Activated T-cell treated with anti-CD3 and anti-CD28 coated beads, Interleukin-2, amount 50 U/mL, for 72 hours (primary cell): ENCODE measurements at places on chromosomes 6 and 20. TPM values are rescaled to one million over a fixed set of nuclear protein-coding genes. Genes with fewer than 3 reads are reported as not detected.

DNA sequence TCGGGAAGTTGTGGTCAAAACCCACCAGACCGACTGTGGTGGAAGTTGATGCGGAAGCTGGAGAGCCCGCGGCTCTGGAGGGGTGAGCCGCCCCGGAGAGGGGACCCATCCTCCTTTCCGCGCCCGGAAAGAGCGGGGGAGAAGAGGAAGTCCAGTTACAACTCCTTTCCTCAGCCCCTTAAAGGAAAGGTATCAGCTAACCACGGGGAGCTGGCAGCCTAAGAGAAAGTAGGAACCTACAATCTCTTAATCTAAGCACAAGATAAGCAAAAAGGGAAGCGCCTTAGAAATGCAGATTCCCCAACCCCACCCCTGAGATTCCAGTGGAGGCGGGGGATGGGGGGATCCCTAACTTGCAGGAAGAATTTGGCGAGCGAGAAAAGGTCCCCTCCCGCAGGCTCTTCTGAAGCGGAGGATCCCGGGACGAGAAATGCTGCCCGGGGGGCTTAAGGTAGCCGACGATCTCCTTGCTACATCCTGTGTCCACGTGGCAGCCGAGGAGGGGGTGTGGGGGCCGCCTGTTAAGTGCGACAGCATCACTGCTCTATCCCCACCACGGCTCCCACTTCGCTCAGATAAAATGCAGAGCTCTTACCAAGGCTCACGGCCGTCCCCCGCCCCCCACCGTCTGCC is 87.5 kb downstream of the ZFP64 start:
- peak; percentile 8 for DNase-seq

DNA sequence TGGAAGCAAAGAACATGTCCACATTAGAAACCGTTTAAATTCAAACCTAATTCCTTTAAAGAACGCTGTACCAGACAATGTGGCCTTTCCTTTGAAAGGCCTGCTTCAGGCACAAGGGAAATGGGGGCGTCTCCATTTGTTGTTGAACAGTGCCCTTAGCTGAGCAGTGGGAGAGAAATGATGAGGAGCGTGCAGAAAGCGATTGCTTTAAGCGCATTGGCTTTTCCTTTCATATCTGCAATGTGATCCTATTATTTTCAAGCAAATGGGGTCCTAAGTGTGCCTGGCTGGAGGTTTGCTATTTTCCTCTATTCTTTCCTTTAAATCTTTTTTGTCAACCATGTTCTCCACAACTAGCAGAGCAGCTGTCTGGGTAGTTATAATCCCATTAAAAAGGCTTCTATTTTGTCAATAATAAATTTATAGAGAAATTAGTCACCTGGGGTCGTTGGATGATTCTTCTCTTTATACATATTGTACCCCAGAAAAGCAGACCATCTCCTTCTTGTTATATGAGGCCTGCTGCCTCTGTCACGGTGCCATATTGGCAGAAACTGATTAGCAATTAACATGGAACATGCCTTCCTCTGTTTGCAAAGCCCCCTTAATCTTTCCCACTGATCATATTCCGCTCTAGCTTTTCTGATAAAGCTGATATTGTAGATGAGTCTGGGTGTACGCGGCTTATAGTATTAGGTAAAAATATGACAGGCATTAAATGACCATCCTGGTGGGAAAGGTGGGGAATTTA is 151.1 kb upstream of the JAG1 start:
- no peak for DNase-seq

DNA sequence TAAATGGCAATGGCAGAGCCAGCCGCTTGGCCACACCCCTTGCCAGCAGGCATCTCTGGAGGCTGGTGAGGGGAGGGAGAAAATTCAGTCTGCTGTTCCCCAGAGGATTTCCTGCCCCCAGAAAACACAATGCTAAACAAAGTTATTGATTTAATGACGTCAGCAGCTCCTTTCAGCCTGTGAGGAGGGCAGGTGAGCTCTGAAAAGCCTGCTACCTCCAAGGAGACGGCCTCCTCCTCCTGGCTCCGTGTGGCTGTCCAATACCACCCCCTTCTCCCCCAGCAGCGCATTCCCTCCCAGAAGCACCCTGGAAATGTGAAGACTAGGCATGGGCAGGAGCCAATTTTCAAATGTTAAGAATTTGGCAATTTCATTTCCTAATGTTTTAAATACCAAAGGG is 393.1 kb downstream of the ZFAND3 start:
- DNase-seq: no peak

- DNase-seq: no peak
Observed at GRCh38 chr6:74087899-74088298, 391.9 kb downstream of the CD109 start.

Gene SLC4A11
- total RNA-seq: 1.9 TPM

Gene SNAI1
- total RNA-seq: 1.3 TPM

DNA sequence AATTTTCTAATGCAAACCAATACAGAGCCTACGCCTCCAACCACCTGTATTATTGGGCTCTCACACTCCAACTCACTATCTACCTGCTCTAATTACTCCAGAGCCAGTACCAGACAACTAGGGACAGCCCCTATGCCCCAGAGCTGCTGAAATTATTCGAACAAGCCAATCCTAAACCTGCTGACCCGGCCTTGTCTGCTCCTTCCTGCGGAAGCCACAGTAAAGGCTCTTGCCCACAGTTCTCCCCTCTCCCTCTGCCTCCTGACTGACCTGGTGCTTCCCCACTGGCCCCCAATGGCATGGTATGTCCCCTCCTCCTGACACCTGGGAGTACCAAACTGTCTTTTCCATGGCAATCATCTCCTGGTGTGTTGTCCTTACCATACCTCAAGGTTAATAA is 4.1 kb upstream of the TOX2 start:
- DNase-seq: no peak

DNA sequence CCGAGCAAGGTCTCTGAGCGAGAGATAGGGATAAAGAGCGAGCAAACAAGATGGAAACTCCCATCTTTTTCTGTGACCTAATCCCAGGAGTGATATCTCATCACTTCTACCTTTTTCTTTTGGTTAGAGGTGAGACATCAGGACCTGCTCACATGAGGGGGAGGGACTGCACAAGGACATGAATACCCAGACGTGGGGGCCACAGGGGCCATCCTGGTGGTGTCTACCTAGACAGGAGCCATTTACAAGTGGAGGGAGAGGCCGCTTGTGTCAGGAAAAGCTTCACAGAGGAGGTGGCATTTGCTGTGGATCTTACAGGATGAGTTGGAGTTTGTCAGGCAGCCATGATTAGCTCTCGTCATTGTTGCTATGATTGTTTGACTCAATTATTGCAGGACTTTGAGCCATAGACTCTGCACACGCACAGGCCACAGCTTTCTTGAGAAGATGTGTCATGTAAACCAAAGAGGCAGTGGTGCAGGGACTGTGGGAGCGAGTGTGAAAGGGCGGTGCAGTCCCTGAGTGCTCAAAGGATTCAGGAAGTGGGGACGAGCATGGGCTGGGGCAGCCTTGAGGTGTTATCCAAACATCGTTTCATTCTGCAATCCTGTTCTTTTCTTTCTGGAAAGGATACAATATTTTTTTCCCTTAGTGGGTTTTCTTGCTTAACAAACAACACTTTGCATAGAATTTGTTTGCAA is 7.7 kb downstream of the NPEPL1 start:
- peak; percentile 40 for DNase-seq

DNA sequence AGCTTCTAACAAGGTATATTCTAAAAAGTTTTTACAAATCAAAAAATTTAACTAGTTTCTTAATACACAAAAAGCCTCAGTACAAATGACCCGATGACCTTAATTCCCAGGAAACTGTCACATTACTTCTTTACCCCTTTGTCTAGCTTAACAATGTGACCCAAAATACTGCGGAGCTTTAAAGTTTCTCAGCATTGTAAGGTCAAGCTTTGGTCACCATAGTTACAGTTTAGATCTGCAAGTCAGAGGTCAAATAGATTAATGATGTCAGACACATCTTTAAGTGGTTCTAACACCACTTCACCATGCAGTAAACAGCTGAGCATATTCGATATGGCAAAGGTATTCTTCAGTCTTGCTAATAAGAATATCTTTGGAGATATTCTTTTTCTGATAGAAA is 36.8 kb upstream of the FLRT3 start:
- DNase-seq: no peak

Gene COL9A1
- total RNA-seq: not detected

Gene MAS1
- not detected for total RNA-seq

Gene ARFGEF3
- 0.76 TPM for total RNA-seq

Gene FGD2
- 3.2 TPM for total RNA-seq

Gene TMEM151B
- total RNA-seq: 0.25 TPM

Gene FAM209B
- total RNA-seq: 1.7 TPM

DNA sequence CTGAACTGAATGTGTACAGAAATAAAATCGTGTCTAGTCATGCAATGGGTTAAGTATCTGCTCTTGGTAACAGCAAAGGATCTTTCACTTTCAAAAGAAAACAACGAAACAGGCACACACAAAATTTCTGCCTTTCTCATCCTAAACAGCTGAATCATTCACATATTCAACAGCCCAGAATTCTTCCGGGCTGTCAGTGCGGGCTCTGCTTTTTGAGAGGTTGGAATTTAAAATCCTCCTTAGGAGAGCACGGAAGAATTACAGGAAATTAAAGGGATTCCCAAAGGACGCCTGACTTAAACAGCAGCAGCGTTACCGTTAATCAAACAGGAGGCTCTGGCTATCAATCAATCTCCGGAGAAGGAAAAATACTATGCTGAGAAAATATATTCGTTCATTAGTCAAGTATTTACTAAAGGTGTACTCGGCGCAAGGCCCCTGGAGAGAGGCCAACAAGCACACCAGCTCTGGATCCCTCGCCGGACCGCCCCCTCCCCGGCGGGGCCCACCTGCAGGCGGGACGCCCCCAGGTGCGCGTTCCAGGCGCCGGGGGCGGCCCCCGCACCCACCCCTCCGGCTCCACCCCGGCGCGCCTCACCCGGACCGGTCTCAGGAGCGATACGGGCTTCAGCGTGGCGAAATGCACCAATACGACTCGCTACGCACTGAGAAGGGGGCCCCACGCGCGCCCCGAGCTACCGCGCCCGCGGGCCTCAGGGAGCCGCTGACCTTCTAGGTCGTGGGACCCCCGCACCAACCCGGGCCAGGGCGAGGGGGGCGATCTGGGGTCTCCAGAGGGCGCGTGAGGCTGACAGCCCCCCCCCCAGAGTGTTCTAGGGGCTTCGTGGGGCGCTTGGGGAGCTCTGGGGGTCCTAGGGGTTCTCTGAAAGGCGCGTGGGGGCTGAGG is 1.0 kb downstream of the NAPB start:
- DNase-seq: peak; percentile 55

Gene MAK
- total RNA-seq: 0.90 TPM

DNA sequence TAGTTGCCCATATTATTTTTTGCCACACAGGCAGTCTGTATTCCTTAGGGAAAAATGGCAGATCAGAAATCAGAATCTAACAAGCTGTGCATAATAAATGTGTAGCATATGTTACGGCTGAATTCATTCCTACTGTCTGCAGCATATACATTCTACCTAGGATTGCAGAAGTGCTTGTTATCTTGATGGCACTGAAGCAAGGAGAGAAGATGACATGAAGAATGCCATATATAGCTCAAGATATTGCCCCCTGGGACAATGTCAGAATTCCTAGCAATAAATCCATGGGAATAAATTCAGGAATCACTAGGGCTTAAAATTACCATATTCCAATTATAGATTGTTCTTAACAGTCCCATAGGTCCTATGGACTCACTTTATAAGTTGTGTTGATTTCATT is 293.0 kb upstream of the CNR1 start:
- DNase-seq: no peak

Gene OXT
- total RNA-seq: 1.2 TPM

GRCh38 chr6:71745525-71745924 is 140.8 kb upstream of the RIMS1 start:
- no peak for DNase-seq

Gene FAM217B
- total RNA-seq: 20.4 TPM

- DNase-seq: peak; percentile 64
Observed at GRCh38 chr20:50464026-50464724, 46.0 kb upstream of the PTPN1 start.

GRCh38 chr20:63946986-63947637 is 9.1 kb downstream of the UCKL1 start:
- DNase-seq: no peak

- DNase-seq: no peak
Observed at GRCh38 chr6:53857318-53858094, 62.7 kb downstream of the LRRC1 start.

DNA sequence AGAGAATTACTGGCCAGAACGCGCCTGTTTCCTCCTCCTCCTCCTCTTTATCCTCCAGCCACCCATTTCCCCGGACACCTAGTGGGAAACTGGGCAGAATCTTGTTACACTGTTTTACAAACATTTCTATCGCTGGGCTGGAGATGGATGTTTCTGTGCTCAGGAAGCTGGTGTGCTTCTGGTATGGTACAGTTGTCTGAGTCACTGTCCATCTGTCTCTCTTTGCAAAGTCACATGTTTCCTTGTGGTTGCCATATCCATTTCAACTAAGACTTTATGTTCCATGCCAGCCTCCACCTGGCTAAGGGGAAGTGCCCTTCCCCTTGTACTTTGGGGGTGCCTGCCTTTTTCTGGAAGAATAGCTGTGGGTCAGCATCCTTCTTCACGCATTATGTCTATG is 52.9 kb upstream of the SLC22A16 start:
- no peak for DNase-seq

Gene KDM1B
- total RNA-seq: 9.9 TPM

GRCh38 chr6:159400826-159401225 is 231.6 kb downstream of the FNDC1 start:
- no peak for DNase-seq

GRCh38 chr20:50713657-50714101 is 17.7 kb upstream of the PARD6B start:
- DNase-seq: no peak

Gene LY6G6D
- not detected for total RNA-seq

DNA sequence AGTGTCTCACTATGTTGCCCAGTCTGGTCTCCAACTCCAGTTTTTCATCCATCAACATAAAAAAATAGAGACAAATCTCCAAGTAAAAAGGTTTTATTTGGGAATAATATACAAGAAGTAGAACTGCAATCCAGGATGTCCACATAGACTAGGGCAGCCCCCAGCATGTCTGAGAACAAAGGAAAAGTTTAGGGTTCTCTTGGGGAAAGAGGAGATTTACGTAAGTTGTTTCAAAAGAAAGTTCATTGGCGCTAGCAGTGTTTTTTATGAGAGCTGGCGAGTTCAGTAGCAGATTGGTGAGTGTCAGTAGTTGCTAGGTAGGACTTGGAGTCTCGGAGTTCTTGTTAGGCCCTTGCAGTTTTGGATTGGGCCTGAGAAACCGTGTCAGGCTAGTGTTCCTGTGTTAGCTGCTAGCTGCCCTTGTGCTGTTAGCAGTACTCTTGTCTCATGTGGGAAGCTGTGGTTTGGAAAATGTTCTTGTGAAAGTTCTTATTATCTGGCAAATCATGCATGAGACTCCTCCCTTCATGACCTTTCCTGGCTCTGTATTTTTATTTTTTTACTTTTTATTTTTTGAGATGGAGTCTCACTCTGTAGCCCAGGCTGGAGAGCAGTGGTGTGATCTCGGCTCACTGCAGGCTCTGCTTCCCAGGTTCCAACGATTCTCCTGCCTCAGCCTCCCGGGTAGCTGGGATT is 24.7 kb downstream of the TTLL9 start:
- peak; percentile 3 for DNase-seq
